Breast epithelium (tissue), 4 donors: ENCODE measurements at places on chromosomes 6 and 20. TPM values are rescaled to one million over a fixed set of nuclear protein-coding genes. Genes with fewer than 3 reads are reported as not detected.

DNA sequence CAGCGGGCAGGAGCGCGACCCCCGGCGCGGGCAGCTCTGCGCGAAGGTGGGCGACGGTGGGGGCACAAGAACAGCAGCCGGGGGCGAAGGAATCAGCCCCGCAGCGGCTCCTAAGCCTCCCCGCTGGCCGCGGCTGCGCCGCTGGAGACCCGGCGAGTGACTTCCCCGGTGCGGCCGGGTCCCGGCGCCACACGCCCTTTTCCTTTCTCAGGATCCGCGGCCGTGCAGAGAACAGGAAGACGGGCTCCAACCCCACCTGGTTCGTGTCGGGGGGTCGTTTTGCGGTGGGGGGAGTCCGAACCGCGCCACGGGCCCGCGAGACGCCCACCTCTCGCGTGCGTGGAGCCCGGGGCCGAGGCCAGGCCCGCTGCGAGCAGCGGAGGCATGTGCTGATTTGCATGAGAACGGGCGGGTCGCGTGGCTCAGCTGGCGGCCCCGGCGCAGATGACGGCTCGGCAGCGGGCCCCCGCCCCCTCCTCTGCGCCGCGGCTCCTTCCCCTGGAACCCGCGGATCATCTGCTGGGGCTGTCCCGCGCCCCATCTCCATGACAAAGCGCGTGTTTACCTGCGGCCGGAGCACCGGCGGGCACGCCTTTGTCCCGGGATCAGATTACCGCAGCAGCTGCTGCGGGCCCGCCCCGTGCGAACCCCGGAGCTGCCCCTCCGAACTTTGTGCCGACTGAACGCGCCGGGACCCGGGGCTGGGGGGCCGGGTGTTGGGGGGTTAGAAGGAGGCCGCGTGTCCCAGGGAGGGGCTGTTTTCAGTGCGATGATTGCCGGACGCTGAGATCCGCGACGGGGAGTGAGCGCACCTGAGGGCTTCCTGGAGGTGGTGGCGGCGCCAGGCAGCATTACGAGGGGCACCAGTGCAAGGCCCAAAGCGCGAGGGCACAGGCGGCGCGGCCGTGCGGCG, 4.9 kb upstream of the DLL1 start:
- no peak for DNase-seq

- DNase-seq, result no peak
These were observed 58.7 kb upstream of the RNF24 start for GRCh38 chr20:4073852-4074741.

GRCh38 chr6:23228439-23229024, 659.2 kb downstream of the HDGFL1 start:
- DNase-seq, result no peak

DNA sequence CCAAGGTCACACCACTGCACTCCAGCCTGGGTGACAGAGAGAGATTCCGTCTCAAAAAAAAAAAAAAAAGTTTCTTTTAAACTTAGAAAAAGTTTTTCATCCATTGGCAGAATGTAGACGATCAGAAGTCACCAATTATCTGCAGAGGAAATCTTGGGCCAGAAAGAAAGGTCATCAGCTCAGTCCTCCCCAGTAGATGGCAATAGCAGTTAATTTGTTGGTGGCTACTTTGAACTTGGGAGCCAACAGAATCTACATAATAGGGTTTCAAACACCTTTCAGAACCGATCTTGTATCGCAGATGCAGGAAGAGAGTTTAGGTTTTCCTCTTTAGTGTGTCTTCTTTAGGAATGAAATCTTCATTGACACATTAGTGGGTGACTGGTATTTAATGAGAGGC, 41.7 kb downstream of the LBP start:
- no peak for DNase-seq

DNA sequence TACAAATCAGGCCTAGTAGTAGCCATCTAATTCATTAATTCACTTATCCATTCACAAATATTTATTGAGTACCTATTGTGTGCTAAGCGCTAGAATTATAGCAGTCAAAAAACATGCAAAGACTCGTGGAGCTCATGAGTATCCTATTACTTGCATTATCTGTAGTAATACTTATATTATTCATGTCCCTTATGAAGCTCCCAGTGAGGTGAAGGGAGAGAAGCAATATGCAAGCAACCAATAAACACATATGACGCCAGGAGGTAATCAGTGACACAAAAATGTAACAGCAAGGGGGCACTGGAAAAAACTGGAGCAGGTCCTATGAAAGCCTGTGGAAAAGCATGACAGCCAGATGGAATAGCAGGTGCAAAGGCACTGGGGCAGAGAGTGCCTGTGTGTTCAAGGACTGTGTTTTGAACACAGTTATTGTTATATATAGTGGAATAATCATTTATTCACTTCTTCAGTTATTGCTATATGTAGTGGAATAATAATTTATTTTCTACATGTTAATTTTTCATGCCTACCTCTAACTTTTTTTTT, 109.5 kb downstream of the KIF13A start:
- no peak for DNase-seq

GRCh38 chr20:47318586-47319516, 37.6 kb downstream of the ZMYND8 start:
- peak; percentile 75 for DNase-seq

DNA sequence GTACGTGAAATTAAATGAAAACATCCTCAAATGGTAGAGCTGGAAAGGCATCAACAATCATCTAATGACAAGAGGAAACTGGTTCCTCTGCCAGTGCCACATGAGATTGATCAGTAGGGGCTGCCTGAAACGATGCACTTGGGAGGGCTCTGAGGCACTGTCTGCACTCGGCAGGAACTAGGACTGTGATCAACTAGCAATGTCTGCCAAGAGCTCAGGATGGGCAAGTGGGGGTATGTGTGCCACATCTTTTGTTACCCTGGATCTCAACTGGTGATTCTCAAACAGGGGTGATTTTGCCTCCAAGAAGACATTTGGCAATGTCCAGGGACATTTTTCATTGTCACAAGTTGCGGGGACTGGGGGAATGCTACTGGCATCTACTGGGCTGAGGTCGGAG, 1.9 kb downstream of the BPIFB6 start:
- no peak for DNase-seq

DNA sequence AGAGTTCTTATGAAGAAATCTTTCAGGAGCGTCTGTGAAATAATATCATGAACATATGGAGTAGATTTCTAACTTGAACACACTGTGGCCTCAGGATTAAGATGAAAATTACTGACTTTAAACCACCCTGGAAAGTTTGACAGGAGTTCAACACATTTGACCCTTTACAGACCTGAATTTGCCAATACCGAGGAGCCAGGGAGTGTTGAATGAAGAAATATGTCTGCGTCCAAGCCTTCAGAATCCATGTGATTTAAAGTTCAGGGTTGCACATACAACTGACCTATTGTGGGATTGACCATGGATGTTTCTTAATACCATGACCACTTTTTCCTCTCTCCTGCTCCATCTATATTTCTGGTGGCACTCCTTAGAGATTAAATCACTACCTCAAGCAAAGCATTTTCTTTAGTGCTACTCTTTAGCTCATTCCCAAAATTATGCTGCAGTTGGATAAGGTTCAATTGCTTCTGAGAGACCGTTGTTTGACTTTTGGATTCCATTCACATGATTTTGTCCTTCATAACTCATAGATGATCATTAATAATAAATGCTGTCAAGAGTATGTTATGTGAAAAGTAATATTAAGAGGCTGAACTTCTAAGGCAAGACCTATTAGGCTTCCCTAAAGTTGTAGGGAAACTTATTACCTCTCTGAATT, 57.4 kb downstream of the PRL start:
- DNase-seq, result no peak

- no peak for DNase-seq
These were observed 31.6 kb upstream of the EZR start for GRCh38 chr6:158850807-158851115.

GRCh38 chr6:155372256-155372655, 58.0 kb upstream of the TFB1M start:
- no peak for DNase-seq

CCDC170 gene
- 9.8 TPM for total RNA-seq

ETV7 gene
- total RNA-seq, result 0.80 TPM

SLC22A2 gene
- total RNA-seq, result not detected

LTA gene
- total RNA-seq, result not detected
